Left colon (tissue), 2 donors: ENCODE measurements at places on chromosomes 16 and 17. TPM values are rescaled to one million over a fixed set of nuclear protein-coding genes. Genes with fewer than 3 reads are reported as not detected.

- no peak for DNase-seq
Observed at GRCh38 chr16:54647725-54648221, 282.9 kb upstream of the IRX5 start.

- no peak for DNase-seq
Observed at GRCh38 chr16:88070989-88071625, 119.9 kb downstream of the BANP start.

DNA sequence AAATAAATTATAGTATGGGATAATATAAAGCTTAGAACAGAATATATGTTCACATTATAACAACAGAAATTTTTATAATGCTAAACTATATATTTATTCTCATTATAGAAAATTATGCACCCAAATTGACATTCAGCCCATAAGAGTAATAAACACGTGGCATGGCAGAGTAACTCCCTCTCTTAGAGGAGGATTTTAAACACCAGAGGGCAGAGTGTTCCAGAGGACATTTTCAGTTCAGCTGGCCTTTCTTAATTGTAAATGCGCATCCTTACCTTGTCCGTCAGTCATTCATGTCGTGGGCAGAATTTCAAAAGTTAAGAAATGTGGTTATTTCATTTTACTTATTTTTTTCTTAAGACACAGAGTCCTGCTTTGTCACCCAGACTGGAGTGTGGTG, 147.1 kb downstream of the TANC2 start:
- DNase-seq = no peak

- DNase-seq = no peak
Observed at GRCh38 chr17:7218166-7218565, 1.5 kb downstream of the DLG4 start.

GRCh38 chr17:61508912-61509311, 56.7 kb downstream of the TBX4 start:
- no peak for DNase-seq

DNA sequence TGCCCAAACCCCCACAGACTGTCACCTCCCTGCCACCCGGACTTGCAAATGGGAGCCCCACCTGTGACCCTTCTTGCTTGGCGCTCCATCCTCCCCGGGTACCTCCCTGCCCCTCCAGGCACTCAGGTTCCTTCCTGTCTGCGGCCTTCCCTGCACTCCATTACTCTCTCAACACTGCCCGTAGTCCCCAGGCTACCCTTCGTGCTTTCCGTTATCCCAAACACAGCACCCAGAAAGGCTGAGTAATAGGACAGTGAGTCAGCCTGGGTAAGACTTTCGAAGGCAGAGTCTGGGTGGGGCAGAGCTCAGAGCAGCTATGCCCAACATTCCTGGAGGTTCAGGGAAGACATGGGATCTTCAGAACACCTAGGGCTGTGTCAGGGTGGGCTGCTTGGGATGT, 16.6 kb upstream of the C16orf74 start:
- DNase-seq = no peak

DNA sequence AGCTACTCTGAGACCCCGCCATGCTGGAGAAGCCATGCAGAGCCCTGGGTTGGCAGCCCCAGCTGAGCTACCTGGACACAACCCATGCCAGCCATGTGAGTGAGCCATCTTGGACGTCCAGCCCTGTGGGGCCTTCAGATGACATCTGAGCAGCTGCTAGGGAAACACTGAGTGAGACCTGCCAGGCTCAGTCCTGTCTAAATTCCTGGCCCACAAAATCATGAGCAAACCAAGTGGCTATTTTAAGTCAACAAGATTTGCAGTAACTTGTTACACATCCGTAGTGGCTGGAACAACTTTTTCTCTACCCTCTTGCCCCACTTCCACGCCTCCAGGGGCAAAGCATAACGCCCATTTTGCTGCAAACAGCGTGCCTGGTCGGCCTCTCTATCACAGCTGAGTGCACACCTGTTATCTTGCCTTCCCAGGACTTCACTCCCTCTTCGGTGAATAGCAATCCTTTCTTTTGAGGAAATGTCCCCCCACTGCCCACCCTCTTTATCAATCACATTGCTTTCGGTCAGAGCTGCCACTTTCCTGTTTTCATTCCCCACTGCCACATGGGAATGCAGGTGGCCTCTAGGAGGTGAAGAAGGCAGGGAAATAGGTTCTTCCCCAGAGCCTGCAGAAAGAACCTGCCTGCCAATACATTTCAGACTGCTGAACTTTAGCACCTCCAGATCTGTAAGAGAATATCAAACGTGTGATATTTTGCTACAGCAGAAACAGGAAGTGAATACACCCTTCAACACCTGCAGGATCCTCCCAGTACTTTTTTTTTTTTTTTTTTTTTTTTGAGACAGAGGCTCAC, 7.4 kb upstream of the SCIMP start:
- DNase-seq = peak; percentile 29

DNA sequence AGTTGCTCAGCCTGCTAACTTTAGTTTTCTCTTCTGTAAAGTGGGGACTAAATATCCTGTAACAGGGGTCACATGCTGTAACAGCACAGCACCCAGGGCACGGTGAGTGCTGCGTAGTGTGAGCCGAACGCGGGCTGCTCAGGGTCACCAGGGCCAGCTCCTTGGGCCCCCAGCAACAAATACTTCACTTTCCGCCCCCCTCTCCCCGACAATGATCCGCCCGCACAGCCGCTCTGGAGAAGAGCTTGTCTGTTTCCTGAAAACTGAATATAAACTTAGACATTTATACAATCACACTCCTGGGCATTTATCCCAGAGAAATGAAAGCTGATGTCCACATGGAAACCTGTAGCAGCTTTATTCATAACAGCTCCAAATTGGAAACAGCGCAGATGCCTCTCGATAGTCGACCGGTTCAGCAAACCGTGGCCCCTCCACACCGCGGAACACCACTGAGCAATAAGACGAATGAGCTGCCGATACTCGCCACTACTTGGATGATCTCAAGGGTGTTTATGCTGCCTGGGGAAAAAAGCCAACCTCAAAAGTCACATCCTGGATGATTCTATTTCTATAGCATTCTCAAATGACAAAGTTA, 267.2 kb downstream of the PARN start:
- no peak for DNase-seq

DNA sequence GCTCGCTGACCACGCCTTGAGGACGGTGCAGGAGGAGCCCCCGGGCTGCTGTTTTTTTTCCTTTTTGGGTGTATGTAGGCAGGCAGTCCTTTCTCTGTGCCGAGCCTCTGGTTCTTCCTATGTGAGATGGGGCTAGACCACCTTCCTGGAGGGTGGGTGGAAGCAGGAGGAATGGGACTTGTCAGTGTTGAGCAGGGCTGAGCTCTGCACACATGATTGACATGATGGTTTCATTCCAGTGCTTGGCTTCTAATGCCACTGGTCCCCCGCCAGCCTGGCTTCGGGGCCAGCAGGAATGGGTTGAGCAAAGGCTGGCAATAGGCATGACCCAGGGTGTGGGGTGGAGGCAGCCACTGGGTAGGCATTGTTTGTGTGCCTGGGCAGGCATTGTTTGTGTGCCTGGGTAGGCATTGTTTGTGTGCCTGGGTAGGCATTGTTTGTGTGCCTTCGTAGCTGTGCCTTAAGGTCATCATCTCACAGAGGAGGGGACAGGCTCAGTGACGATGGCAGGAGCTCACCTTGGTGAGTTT, 14.2 kb upstream of the ADCY7 start:
- no peak for DNase-seq

GRCh38 chr17:79558091-79558900, 52.6 kb downstream of the RBFOX3 start:
- no peak for DNase-seq

- DNase-seq = no peak
Observed at GRCh38 chr17:66002063-66002585, 189.8 kb downstream of the CEP112 start.

GRCh38 chr16:53805752-53806151, 101.8 kb downstream of the FTO start:
- DNase-seq = no peak

- no peak for DNase-seq
Observed at GRCh38 chr16:80827007-80827406, 22.6 kb upstream of the CDYL2 start.

GRCh38 chr17:33509331-33509730, 216.2 kb upstream of the ASIC2 start:
- no peak for DNase-seq

DNA sequence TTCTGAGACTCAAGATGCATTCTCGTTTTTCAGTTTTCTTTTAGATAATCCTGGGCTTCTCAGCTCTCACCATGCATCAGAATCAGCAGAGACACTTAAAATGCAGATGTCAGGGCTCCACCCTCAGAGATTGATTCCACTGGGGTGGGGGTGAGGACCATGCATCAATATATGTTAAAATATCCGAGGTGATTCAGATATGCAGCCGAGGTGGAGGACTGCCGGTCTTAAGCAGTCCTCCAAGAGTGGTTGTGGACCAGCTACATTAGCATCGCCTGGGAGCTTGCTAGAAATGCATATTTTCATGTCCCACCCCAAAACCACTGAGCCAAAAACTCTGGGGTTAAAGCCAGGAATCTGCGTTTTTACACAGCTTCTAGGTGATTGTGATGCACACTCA, 501.3 kb downstream of the CDH13 start:
- no peak for DNase-seq

DNA sequence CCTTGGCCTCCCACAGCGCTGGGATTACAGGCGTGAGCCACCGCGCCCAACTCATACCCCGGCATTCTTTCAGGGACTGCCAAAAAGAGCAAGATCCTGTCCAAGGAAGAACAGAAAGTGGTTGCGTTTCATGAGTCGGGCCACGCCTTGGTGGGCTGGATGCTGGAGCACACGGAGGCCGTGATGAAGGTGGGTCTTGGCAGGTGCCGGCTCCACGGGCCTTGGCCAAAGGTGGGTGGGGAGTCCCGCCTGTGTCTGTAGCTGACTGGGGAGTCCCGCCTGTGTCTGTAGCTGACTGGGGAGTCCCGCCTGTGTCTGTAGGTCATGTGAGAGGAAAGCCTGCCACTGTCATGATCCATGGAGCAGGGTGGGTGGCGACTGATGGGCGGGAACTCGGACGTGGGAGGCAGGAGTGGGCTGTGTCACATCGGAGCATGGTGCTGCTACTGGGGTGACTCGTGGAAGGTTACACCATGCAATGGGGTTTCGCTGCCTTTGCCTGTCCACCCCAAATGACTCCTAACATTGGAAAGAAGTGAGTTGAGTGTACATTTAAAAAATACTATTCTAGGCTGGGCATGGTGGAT, 10.0 kb upstream of the RPL13 start:
- DNase-seq = no peak

DNA sequence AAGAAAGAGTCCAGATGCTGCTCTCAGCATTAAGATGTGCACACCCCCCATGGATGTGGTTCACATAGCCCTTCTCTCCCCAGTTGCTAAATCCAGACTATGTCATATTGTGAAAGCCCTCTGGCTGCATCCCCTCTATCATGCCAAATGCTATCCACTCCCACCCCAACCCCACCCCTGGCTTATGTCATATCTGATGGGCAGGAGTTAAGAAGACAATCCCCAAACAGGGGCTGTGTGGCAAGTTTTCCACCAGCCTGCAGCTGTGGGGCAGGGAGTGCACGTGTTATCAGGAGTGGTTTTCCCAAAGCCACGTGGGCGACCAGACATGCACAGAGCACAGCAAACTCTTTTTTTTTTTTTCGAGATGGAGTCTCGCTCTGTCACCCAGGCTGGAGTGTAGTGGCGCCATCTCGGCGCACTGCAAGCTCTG, 10.0 kb downstream of the FAM117A start:
- DNase-seq = no peak

The SLC43A2 gene
- total RNA-seq = 19.4 TPM

The CFAP97D1 gene
- total RNA-seq = not detected

The SOST gene
- total RNA-seq = not detected

The CHST4 gene
- not detected for total RNA-seq

The GUCY2D gene
- not detected for total RNA-seq

The SYNGR2 gene
- total RNA-seq = 188 TPM

The CCL2 gene
- 4.6 TPM for total RNA-seq

The PLA2G10 gene
- 56.7 TPM for total RNA-seq
